ENCODE measurements at places on chromosomes 13 and 19.

DNA sequence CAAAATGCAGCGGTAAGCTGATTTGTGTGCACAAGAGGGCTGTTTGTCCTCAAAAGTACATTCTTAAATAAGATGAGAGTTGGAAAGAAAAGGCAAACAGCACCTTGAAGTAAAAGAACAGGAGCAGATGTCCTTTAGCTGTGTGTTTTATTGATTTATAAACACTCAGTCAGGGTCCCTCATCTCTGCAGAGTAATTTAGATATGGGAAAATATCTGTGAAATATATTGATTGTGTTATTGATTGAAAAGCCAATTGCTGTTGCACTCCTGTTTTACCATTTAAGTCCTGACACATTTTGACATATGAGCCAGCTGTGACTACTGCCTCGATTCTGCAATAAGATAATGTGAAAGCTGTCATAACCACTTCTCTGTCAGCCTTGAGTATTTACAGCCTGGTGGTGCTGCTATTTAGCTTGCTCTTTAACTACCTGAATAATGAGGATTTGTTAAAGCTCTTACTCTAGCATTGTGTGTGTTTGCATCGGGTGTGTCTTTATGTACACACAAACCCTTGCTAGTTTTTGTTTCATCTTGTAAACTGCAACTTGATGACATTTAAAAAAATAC is 550.1 kb downstream of the DACH1 start:
- no peak for DNase-seq

DNA sequence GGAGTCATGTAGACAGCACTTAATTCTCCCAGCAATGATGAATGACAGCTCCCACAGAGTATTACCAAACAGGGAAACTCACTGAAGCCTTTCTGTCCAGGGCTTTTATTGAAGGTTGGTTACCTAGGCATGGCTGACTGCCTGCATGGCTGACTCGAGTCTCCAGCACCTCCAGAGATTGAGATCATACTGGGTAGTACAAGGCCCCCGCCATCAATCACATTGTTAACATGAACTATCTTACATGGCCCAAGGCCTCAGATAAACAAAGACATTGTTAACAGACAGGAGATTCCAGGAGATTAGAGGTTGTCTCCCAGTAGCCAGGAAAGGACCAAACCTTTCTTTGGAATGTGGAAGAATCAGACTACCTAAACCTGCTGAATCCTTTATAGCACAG is 128.3 kb upstream of the LSM14A start:
- no peak for DNase-seq

DNA sequence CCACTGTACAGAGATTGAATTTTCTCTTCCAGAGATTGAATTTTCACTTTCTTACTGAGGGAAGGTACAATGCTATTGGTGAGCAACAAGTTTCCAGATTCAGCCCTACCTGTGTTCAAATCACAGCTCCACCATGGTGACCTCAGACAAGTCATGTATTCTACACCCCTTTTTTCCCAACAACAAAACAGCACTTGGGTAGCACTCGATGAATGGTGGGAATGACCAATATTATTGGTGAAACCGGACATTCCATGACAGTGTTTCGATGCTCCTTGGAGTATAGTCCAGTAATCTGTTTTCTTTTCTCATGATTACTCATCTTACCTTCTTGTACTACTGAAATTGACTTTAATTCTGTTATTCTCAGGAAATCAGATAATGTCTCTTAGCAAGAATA is 266.2 kb upstream of the SOX21 start:
- no peak for DNase-seq

GRCh38 chr19:55581145-55581822 is 636 bp upstream of the ZNF579 start:
- no peak for DNase-seq

DNA sequence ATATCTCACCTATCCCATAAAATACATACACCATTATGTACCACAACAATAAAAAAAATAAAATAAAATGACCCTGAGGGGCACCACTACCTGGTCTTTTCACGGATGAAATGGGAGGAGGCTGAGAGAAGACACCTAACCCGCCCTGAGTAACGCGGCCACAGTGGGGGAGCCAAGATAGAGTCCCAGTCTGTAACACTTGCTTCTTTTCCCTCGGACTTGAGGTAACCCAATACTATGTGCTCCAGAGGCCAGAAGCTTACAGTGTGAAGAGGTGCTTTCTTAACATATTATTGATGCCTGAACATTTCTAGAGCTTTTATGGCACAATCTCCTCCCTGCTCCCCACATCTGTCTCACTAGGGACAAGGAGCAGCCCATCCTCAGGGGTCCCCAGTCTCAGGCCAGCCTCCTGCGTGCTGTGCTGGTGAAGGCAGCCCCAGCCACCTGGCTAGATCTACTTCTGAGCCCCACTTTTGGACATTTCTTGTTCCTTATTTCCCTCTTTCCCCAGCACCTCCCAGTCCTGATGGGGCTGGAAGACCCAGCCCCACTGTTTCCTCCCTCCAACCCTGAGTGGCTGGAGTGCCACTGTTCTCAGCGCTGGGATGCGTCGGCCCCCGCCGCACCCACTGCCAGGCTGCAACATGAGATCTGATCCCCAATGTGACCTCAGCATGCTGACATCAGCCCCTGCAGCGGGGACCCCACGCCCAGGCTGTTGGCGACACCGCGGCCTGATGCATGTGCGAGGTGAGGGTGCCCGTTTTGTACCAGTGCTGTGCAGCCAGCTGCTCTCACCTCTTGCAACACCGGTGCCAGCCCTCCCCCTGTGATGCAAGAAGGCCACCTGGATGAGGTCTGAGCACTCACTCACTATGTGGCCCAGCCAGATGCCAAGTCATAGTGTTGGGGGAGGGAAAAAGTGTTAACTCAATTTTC is 143.3 kb downstream of the DCLK1 start:
- no peak for DNase-seq

GRCh38 chr19:19342086-19343015 is 21.7 kb downstream of the MAU2 start:
- no peak for DNase-seq

DNA sequence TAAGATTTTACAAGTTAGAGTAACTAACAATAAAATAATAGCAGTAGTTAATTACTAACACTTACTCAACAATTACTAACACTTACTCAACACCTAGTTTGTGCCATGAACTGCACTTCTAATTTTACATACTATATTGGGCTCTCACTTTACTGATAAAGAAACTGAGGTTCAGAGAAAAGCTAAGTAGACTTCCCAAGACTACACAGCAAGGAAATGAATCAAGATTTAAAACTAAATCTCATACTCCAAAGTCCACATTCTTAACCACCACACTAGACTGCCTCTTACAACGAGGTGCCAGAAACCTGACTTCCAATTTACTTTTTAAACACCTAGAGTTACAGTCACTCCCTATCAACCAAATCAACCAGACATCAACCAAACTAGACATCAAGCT is 25.1 kb downstream of the RBM26 start:
- DNase-seq = no peak

GRCh38 chr13:20037908-20038307 is 79.4 kb downstream of the ZMYM2 start:
- DNase-seq = no peak

DNA sequence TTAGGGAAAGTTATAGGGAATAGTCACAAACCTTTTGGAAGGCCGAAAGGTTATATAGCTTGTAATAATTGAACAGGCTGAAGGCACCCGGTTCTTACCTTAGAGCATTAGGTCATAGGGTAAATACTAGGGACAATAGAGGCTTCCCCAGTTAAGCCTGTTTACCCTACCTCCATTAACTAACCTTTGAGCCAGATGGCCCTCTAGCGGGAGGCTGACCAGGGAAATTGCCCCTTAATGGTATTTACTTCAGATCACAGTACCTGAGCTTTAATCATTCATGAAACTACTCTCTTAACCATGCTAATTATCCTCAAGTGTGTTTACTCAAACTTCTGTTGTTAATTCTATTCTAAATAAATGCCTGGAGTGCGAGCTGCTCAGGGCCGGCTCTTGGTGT is 20.4 kb upstream of the ZNF83 start:
- peak; percentile 10 for DNase-seq

DNA sequence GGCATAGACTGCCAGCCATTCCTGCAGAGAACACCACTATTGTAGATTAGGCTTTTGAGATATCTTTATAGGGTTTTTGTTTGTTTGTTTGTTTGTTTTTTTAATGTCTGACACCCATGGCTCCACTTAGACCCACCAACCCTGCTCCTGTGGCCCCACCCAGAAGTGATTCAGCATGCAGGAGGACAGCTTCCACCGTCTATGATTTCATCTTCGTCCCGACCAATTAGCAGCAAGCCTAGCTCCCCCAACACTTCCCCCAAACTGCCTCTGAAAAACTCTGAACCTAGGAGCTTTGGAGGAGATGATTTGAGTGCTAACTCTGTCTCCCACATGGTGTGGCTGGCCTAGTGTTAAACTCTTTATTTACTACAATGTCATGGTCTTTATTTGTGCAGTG is 108.3 kb upstream of the RXFP2 start:
- DNase-seq = no peak

DNA sequence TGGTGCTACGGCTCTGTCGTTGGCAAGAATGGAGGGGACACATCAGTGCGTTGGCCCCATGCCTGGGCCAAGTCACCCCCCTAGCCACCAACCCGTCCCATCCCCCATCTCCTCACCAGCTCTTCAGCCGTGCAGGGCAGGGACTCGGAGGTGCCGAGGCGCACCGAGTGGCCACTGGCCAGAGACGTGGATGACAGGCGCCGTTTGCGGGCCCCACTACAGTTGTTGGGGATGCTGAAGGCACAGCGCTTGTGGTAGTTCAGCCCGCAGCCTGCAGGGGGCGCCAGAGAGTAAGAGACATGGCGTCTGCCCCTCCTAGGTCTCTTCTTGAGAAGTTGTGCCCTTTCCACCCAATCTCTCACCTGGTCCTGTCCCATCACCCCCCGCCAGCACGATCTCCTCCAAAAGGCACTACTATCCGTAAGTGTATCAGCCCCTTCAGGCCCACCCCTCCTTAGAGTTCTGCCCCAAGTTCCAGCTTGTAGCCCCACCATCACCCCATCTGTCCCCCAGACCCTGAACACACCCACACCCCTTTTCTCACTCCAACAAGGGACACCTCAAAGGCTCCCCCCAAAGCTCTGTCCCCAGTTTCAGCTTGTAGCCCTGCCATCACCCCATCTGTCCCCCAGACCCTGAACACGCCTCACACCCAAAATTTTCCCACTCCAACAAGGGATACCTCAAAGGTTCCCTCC is 12.4 kb downstream of the PRKD2 start:
- peak; percentile 96 for DNase-seq

- DNase-seq = no peak
Observed at GRCh38 chr13:113499936-113500335, 9.4 kb upstream of the DCUN1D2 start.

DNA sequence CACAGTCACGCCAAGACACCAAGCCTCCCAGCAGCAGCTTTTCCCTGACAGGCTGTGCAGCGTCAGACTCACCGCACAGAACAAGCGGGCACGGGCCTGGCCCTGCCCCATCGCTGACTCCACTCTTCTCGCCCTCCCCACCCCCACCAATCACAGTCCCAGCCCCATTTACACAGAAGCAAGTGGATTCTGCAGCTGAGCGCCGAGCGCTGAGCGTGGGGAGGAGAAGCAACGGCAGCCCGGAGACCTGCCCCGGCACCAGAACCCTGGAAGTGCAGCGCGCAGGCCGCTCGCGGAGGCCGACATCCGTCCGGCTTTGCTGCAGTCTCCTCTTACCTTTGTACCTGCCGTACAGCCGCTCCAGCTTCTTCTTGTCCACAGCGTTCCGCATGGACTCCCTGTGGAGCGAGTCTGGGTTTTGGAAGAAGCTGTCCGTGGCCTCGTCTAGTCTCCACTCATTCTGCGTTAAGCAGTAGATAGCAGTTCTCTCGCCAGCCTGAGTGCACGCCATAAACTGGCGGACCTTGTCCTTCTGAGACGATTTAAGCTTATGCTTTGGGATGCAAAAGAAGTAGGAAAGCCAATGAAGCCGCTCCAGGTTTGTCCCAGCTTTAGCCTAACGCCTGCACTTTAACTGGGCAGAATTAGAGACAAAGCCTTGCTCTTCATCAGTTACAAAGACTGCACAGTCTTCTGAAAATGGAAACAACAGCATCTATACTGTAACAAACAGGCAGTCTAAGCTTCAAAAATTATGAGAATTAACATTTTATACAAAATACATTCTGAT is 6.8 kb downstream of the DCUN1D2 start:
- no peak for DNase-seq

DNA sequence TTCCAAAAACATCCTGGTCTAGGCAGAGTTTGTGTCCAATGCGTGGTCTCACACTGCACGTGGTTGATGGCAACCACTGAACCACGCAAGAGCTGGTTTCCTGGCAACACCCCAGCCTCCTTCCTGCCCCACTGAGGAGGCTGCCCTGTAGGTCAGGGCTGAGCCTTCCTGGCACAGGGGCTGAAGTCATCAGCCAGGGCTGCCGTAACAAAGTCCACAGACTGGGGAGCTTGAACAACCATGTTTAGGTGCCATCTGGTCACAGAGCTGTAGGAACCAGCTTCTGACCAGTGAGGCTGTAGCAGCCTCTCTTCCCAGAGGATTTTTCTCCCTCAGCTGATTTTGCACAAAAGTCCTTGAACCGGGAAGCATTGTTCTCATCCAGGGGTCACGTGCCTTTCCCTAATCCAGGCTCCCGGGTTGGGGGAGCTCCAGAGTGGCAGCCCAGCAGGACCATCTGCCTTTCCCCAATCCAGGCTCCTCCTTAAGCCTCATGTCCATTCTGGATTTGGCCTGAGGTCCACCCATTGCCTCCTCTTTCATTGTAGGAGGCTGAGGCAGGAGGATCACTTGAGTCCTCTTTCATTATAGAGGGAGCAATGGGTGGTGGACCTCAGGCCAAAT is 53.9 kb downstream of the CHST8 start:
- DNase-seq = no peak

DNA sequence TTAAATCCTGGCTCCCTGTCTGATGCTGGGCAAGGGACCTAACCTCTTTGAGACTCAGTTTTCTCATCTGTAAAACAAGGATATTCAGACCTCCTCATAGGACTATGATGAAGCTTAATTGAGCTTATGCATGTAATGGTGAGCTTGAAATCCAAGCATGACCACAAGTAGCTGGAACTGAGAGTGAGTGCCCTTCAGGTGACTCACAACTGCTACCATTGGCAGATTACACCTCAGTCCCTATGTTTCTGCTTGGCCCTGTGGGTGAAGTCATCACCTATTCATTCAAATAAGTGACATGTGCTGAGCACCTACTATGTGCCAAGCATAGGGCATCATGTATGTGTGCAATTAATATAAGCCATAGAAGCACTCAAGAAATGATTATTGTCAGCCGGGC is 25.7 kb downstream of the NOVA2 start:
- no peak for DNase-seq

- DNase-seq = no peak
Observed at GRCh38 chr13:39107561-39107960, 69.3 kb downstream of the NHLRC3 start.

GRCh38 chr19:46748325-46749109 is 2.3 kb upstream of the STRN4 start:
- no peak for DNase-seq

Data from lower leg skin (tissue), 4 donors.